ENCODE measurements at places on chromosomes 5 and 9. TPM values are rescaled to one million over a fixed set of nuclear protein-coding genes. Genes with fewer than 3 reads are reported as not detected.

Gene TMOD1
- 96.4 TPM for polyA plus RNA-seq

Gene PDCD1LG2
- polyA plus RNA-seq, result 0.72 TPM

Gene PLPP6
- polyA plus RNA-seq, result 1.0 TPM

Gene CAMK2A
- 15.2 TPM for polyA plus RNA-seq
